SHP77 (cell line): ENCODE measurements at places on chromosomes 13 and 19.

DNA sequence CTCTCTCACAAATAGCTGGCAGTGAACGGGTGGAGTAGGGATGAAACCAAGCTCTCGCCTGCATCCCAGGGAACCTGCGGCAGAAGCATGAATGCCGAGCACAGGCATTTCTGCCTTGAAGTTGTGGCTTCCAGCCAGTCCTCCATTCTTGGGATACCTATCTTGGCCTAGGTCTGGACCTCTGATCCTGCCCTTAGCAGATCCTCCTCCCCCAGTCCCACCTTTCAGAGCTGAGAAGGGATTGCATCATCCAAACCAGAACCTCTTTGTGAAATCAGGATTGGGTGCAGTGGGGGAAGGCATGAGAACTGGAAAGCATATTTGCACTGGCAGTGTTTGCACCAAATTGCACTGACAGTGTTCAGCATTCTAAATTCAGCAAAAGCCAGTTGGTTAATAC is 5.8 kb downstream of the ZNF780A start:
- no peak for DNase-seq

GRCh38 chr13:110942248-110942981 is 27.5 kb upstream of the ANKRD10 start:
- no peak for DNase-seq

DNA sequence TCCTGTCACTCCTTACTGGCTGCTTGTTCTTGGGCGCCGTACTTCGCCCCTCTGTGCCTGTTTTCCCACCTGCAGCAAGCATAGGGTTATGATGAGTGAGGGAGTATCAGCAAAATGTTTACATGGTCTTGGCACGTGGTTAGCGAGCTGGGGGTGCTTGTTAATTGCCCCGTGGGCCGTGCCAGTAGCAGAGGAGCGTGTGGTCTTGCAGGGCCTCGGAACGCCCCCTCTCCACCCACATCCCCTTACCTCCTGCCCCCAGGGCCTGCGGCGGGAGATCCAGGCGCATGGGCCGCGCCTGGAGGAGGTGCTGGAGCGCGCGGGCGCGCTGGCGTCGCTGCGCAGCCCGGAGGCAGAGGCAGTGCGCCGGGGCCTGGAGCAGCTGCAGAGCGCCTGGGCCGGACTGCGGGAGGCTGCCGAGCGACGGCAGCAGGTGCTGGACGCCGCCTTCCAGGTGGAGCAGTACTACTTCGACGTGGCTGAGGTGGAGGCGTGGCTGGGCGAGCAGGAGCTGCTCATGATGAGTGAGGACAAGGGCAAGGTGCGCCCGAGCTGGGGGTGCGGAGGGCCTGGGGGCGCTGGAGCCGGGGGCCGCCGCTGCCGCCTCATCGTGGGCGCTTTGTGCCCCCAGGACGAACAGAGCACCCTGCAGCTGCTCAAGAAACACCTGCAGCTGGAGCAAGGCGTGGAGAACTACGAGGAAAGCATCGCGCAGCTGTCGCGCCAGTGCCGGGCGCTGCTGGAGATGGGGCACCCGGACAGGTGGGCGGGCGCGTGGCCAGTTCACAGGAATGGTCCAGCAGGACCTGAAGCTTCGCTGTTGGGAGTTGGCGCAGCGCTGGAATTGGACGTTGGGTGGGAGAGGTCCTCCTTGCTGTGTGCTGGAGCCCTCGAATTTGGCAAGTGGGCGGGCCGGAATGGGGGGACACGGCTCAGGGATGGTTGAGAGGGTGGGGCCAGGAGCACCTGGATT is 22.5 kb upstream of the SHKBP1 start:
- no peak for DNase-seq

DNA sequence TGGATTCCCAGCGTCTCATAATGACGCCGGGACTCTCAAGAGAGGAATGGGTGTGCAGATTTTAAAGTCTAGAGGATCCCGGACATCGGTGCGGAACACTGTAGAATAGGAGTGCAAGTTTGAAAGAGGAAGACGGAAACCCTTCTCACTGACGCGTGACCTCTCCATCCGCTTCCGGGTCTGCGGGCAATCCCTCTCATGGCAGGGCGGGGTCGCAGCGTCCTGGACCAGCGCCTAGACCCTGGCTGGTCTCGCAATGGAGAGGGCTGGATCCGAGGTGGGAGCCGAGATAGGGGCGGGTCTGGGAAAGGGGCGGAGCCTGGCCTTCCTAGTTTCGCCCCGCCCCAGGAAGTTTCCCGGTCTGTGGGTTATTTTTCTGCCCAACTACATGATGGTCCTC is 4.6 kb upstream of the ZNF845 start:
- no peak for DNase-seq

- DNase-seq, result no peak
These were observed 193.3 kb downstream of the SLC7A1 start for GRCh38 chr13:29402166-29402636.

DNA sequence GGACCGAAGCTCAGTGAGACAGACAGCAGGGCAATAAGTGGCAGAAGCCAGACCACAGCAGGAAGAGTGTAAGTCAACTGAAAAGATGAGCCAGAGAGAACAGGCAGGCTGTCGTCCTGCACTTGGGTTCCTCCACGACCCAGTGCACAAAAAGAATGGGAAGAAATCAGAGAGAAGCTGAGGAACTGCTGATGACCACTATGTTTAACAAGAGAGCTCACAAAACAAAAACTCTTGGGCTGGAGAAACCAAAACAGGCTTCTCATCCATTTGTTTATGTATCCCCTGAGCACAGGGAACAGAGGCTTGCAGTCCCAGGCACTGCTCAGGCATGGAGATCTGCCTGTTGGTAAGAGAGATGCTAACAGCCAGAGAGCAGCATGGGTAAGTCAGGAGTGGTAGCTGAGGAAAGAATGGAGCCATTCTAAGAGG is 14.0 kb downstream of the AKAP8L start:
- DNase-seq, result no peak

DNA sequence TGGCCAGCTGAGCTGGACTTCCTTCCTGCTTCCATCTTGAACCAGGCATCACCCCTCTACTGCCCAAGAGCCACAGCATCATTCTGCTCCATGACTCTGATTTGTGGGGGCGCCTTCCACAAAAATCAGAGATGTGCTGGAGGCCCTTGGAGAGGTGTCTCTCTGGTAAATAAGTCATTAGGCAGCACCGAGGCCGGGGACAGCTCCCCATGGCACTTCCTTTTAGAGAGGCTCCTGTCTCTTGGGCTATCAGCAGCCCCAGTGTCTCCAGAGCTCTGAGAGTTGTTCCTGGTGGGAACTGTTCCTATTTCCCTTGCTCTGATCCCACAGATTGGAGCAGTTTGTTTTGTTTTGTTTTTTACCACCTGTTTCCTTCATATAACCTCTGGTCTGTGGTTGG is 19.9 kb downstream of the NWD1 start:
- no peak for DNase-seq

DNA sequence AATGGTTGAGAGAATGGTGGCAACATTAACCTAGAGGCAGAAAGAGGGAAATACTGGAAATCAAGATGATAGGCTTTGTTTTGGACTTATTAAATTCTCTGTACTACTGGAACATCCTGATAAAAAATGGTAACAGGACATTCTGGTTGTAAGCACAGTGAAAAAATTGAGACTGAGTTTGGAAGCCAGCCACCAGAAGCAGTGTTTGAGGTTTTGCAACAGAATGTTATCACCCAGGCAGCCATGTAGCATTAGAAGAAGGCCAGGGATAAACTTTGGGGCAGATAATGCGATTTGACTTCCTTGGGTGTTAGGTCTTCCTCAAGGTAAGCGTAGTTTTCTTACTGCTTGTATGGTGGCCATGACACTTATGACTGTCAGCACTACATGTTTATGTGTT is 307.4 kb downstream of the ATP8A2 start:
- DNase-seq, result no peak

- peak; percentile 66 for DNase-seq
These were observed 4.0 kb upstream of the GRIN3B start for GRCh38 chr19:996051-996838.

DNA sequence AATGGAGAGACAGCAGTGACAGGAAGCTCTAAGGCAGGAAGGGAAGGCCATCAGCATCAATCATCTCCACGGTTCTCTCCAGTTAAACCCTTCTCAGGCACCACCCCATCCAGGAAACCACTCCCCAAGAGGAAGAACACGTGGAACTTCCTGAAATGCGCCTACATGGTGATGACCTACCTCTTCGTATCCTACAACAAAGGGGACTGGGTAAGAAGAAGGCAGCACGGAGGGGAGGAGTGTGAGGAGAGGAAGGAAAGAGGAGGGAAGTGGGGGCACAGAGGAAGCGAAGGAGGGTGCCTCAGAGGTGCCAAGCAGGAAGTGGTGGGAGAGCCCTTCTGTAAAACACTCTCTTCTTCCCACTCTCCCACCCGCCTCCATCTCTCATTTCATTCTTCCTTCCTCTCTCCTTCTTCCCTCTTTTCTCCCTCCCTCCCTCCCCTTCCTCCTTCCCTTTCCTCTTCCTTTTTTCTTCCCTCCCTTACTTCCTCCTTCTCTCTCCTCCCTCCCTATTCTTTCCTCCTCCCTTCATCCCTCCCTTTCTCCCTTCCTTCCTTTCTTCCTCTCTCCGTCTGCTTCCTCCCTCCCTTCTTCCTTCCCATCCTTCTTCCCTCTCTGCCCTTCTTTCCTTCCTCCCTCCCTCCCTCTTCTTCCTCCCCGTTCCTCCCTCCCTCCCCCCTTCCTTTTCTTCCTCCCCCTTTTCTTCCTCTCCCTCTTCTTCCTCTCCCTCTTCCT is 12.6 kb downstream of the ZSCAN5A start:
- DNase-seq, result no peak

DNA sequence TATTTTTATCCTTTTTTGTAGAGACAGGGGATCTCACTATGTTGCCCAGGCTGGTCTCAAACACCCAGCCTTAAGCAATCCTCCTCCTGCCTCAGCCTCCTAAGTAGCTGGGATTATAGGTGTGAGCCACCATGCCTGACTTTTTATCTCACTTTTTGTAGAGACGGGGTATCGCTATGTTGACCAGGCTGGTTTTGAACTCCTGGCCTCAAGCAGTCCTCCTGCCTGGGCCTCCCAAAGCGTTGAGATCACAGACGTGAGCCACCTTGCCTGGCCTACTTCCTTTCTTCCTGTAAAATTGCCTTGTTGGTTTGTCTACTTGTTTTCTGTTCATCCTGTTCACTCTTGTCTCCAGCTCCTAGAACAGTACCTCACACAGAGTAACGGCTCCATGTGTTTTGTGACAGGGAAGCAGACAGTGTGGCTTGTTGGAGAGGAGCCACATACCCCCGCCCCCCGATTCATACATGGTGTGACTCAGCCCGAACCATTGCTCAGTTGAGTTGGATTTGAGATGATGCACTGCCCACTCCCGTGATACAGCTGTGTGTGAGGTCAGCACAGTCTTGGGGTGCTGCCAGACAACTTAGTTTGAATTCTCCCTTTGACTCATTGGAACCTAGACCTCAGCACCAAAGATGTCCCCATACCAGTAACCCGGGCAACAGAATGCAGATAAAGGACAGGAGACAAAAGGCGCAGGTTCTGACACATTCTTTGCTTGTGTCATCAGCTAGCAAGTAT is 34.2 kb downstream of the GPR42 start:
- no peak for DNase-seq

GRCh38 chr19:14441041-14441938 is 8.2 kb downstream of the PKN1 start:
- DNase-seq, result no peak

DNA sequence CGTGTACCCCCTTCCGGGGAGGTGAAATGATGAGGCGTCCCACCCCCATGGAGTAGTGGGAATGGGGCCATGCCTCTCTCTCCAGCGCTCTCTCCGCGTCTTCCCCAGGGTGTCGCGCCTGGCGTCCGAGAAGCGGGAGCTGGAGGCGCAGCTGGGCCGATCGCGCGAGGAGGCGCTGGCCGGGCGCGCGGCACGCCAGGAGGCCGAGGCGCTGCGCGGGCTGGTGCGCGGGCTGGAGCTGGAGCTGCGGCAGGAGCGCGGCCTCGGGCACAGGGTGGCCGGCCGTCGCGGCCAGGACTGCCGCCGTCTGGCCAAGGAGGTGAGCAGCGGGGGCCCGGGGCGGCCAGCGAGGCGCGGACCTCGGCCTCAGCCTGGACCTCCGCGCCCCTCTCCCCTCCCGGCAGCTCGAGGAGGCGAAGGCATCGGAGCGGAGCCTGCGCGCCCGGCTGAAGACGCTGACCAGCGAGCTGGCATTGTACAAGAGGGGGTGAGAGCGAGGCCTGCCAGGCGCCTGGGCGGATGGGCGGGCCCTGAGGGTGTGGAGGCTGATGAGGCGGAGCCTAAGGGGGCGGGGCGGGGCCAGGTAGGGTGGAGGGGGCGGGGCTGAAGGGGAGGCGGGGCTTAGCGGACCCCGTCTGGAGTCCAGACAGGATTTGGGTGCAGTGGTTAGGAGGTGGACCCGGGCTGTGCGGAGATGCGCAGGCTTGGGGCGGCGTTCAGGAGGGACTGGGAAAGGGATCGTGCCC is 7.7 kb downstream of the PGLYRP1 start:
- DNase-seq, result no peak
